ENCODE measurements at places on chromosomes 4 and X.

- DNase-seq = no peak
These were observed 113.1 kb upstream of the ADGRL3 start for GRCh38 chr4:61086979-61087378.

- no peak for DNase-seq
These were observed 12.0 kb upstream of the SLC2A9 start for GRCh38 chr4:10033191-10033881.

- DNase-seq = no peak
These were observed 6.3 kb downstream of the MXD4 start for GRCh38 chr4:2255501-2256155.

GRCh38 chrX:30935985-30936384, 46.9 kb upstream of the TAB3 start:
- no peak for DNase-seq

DNA sequence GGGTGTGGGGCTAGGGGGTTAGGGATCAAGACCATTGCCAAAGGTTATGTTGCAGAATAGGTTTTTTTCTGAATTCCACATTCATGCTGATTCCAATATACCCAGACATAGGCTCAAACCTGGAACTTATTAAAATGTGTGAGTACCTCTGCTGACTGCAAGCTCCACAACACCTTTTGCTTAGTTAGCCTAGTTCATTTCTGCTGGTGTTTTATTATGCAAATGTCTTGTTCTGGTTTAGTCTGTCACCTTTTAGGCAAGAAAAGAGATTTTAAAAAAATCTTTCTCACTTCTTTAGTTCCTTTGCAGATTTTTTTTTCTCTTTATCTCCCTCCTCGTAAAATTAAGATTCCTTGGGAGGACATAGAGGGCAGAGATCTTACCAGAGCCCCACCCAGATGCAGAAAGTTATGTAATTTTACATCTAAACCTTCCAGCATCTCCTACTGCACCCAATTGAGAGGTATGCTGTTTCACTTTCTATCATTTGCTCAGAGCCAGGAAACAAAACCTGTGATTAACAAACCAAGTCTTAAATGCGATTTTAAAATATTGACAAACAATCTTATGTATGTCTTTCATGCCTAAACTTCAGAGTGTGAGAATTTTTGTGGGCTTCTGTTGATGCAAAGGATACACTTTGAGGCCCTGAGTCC, 190.7 kb upstream of the CLNK start:
- DNase-seq = no peak

DNA sequence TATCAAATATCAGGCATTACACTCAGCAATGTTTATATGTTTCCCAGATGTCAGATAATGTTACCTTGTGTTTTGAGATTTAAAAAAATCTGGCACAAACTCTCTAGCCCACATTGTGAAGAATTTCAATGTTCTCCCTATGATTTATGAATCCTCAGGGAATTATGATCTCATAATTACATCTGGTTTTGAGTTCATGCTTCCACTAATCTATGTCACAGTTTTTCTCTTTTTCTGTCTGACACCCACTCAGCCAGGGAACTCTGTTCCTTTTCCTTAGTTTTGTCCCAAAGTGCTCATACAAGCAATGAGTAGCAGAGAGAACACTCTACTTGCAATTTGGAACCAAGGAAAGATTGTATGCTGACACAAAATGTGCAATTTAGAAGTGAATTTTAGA, 212.1 kb upstream of the POF1B start:
- no peak for DNase-seq

DNA sequence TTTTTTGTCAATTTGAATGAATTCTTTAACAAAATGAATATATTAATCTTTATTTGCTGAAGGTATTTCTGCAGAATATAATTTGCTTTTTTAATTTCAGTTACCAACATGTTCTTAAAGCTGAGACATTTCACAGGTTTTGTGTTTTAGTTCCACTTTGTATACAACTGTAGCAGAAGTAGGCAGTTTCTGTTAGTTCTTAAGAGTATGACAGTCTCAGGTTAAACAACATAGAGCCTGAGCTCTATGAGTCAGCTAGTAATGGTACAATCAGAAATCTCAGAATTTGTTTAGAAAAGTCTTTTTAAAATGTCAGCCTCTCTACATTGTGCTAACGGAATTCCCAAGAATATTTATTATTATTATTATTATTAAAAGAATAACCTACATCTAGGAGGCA, 50.4 kb downstream of the GSTCD start:
- no peak for DNase-seq

GRCh38 chr4:167424341-167425256, 190.3 kb upstream of the SPOCK3 start:
- DNase-seq = no peak

GRCh38 chr4:61812171-61812570, 612.0 kb downstream of the ADGRL3 start:
- no peak for DNase-seq

GRCh38 chr4:182938205-182938645, 21.0 kb upstream of the DCTD start:
- peak; percentile 53 for DNase-seq

DNA sequence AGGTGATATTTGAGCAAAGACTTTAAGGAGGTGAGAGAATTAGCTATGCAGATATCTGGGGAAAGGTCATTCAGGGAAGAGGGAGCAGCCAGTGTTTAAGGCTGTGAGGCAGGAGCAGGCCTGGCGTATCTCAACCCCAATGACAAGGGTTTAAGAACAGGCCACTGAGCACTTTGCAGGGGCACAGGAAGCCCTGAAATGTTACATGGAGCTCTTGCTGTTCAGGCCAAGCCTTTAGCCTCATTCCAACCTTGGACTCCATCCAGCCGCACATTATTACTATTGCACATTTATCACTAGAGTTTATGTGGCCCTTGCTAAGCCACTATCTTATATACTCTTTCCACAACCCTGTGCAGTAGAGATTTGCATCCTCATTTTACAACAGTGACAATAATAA, 114.0 kb downstream of the EFNB1 start:
- DNase-seq = no peak

GRCh38 chr4:3388471-3389232, 53.1 kb upstream of the HGFAC start:
- DNase-seq = no peak

- DNase-seq = no peak
These were observed 132.9 kb downstream of the CHM start for GRCh38 chrX:85914431-85914830.

DNA sequence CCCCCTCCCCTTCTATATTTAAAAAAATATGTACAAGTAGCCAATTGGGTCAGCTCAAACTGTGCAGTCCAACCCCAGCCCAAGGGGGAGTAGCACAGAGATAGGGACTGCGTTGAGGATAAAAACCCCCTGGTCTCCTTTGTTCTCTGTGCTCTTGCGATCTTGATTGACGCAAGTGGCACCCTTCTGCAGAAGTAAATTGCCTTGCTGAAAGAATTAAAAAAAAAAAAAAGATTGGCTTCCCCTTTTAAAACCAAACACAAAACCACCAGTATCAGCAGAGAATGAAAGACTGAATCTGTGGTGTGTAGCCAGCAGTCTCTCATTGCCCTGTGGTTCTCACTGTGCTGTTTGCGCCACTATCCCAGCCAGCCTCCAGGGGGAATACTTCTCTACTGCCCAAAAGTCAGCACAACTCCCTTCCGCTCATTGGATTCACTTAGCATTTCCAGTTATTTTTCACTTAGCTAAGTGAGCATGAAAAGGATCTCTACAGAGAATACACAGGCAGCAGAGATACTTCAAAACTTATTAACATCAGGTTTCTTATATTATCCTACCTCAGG, 29.7 kb downstream of the MANBA start:
- DNase-seq = no peak

GRCh38 chr4:151853034-151853433, 92.2 kb upstream of the GATB start:
- DNase-seq = no peak

GRCh38 chr4:113469023-113469390, 292.5 kb downstream of the CAMK2D start:
- no peak for DNase-seq

DNA sequence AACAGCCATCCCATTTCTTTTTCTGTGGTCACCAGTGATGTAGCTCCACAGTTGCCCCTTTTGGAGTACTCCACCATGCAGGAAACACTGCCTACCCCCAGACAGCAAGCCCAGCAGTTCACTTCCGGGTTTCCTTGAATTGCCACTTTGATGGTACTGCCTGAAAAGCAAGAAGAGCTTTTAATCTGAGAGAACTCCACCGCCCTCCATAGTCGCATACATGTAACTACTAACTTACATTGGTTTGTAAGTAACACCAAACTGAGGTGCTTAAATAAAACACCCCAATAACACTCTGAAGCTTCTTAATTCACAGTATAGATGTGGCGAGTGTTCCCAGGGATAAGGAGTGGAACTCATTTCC, 53.6 kb upstream of the HPSE start:
- no peak for DNase-seq

DNA sequence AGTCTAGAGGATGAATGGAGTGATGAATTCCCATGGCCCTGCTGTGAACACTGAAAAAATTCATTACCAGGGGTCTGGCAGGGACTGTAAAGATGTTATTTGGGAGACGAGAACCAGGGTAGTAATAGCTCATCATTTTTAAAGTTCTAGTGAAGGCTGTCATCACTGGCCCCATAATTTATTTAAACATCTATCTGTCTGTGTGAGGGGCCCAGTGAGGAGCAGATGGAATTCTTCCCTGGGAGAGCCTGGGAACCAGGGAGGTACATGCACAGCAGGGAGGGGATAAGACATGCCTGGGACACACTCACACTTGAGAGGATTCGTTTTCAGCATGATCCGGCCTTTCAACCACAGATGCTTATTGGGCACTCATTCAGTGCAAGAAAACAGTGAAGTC, 162.0 kb downstream of the PDGFRA start:
- no peak for DNase-seq

- no peak for DNase-seq
These were observed 352.9 kb downstream of the RAPGEF2 start for GRCh38 chr4:159455675-159456237.
